ENCODE measurements at places on chromosomes 5 and 9.

GRCh38 chr9:134537951-134538641 is 103.5 kb upstream of the COL5A1 start:
- no peak overlapping the region for H3K4me3 ChIP-seq
- no peak for DNase-seq
- H3K36me3 ChIP-seq, result no peaks in the 10 kb centered on the region
- no peak overlapping the region for H3K27ac ChIP-seq

DNA sequence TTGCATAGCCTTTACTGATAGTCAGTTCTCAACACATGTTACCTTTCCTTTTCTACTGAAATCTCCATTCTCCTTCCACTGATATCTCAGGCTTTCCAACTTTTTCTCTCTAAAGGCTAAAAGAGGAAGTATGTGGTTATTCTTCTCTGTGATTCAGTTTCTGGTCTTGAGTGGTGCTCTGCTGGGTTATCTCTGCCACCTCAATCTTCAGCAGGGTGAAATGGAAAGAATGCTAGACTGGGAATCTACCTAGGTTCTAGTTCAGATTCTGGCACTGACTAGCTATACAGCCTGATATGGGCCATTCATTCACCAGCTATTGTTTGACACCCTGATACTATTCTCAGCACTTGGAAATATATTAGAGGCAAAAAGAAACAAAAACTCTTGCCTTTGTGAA is 124.9 kb upstream of the GRIA1 start:
- H3K27me3 ChIP-seq, result peaks cover 4% of the 10 kb centered on the region
- H3K4me3 ChIP-seq, result no peak overlapping the region
- no peaks in the 10 kb centered on the region for H3K4me1 ChIP-seq
- no peaks in the 10 kb centered on the region for H3K36me3 ChIP-seq
- no peak overlapping the region for H3K27ac ChIP-seq

DNA sequence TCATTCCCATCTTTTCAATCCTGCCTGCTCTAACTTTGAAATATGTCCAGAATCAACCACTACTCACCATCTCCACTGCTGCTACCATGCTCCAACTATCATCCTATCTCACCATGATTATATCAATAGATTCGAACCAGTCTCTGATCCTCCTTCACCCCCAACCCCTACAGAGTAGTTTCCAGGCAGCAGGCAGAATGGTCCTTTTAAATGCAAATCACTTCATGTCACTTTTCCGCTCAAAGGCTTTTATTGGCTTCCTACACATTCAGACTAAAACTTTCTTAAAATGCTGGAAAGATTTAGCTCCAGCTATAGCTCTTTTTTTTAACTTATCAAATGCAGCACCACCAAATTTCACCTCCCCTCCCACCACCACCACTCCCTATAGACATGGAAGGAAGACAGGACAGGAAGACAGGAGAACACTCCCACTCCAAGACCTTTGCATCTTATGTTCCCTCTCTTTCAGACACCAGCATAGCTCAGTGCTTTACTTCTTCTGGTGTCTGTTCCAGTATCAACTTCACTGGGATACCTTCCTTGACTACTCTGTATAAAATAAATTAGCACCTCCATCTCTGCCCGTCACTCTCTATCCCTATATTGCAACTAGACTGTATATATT is 9.9 kb upstream of the PPP2R2B start:
- no peaks in the 10 kb centered on the region for H3K27me3 ChIP-seq
- no peak overlapping the region for H3K27ac ChIP-seq
- DNase-seq, result no peak
- H3K4me3 ChIP-seq, result no peak overlapping the region

DNA sequence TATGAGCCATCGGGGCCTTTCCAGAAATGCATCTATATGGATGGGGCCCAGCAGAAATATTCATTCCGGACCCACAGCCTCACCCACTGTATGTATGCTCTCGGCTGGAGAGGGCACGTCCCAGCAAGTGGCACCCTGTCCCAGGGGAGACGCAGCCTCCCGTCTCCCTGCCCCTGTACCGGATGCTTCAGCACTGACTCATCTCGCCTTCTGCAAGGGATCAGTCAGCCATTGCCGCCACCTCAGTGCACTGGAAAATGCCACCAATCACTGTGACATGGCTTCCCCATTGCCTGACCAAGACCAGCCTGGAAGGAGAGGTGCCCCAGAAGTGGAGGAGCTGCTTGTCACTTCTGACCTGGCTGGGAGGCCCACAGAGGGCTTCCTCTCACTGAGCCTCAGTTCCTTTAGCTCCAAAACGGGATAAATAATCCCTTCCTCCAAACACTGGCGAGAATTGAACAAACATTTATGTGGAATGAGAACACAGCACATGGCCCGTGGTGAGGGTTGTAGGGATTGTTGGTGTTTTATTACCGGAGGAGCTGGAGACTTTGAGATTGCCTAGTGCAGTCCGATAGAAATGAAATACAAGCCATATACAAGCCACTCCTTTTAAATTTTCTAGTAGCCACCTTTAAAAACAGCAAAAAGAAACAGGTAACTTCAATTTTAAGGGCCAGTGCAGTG is 43.9 kb upstream of the ORM1 start:
- H3K4me3 ChIP-seq, result peak overlapping the region; percentile 54
- peaks cover 13% of the 10 kb centered on the region for H3K27me3 ChIP-seq
- H3K27ac ChIP-seq, result peak overlapping the region; percentile 99
- H3K4me1 ChIP-seq, result peaks cover 82% of the 10 kb centered on the region

- no peak overlapping the region for H3K4me3 ChIP-seq
- DNase-seq, result peak; percentile 2
- 0 out of 2 replicates have a peak, but pooled peaks cover 3% of the 10 kb centered on the region for H3K27me3 ChIP-seq
- no peak overlapping the region for H3K27ac ChIP-seq
- H3K36me3 ChIP-seq, result no peaks in the 10 kb centered on the region
Measured at GRCh38 chr5:125446986-125447385, 700.5 kb upstream of the ZNF608 start.

- no peak for DNase-seq
- no peaks in the 10 kb centered on the region for H3K27me3 ChIP-seq
- no peaks in the 10 kb centered on the region for H3K4me1 ChIP-seq
- peaks cover under 1% of the 10 kb centered on the region for H3K36me3 ChIP-seq
- H3K27ac ChIP-seq, result no peak overlapping the region
Measured at GRCh38 chr5:165057145-165057544, 1551.7 kb downstream of the MAT2B start.

- no peaks in the 10 kb centered on the region for H3K27me3 ChIP-seq
- peaks cover 30% of the 10 kb centered on the region for H3K36me3 ChIP-seq
- H3K27ac ChIP-seq, result no peak overlapping the region
- no peaks in the 10 kb centered on the region for H3K4me1 ChIP-seq
Measured at GRCh38 chr9:130225586-130225985, 40.0 kb upstream of the HMCN2 start.

DNA sequence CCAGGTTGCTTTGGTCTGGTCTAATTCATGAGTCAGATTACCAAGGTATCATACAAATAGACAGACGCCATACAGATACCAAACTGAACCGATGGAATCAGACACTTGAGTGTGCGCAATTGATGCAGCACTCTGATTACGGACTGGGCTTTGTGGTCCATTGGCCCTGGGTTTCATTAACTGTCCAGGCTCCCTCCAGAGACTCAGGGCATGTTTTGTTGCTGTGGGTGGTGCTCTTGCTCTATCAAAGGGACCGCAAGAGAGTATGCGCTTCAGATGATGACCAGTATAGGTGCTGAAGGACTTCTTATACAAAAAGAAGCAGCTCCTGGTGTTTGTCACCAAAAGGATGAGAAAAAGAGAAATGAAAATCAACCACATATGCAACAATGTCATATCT is 36.9 kb upstream of the ANKRD55 start:
- H3K27ac ChIP-seq, result no peak overlapping the region
- no peaks in the 10 kb centered on the region for H3K36me3 ChIP-seq
- H3K27me3 ChIP-seq, result peaks cover 4% of the 10 kb centered on the region
- peaks cover 27% of the 10 kb centered on the region for H3K4me1 ChIP-seq
- DNase-seq, result no peak
- no peak overlapping the region for H3K4me3 ChIP-seq

GRCh38 chr5:142453932-142454331 is 129.1 kb upstream of the SPRY4 start:
- no peak for DNase-seq
- H3K4me3 ChIP-seq, result no peak overlapping the region
- no peak overlapping the region for H3K27ac ChIP-seq
- no peaks in the 10 kb centered on the region for H3K27me3 ChIP-seq
- no peaks in the 10 kb centered on the region for H3K4me1 ChIP-seq
- peaks cover 32% of the 10 kb centered on the region for H3K36me3 ChIP-seq

GRCh38 chr5:133489632-133490031 is 122.7 kb downstream of the FSTL4 start:
- H3K27ac ChIP-seq, result no peak overlapping the region
- no peak overlapping the region for H3K4me3 ChIP-seq
- peaks cover 9% of the 10 kb centered on the region for H3K27me3 ChIP-seq
- DNase-seq, result no peak
- no peaks in the 10 kb centered on the region for H3K4me1 ChIP-seq

- H3K4me1 ChIP-seq, result peaks cover 3% of the 10 kb centered on the region
- no peak overlapping the region for H3K4me3 ChIP-seq
- H3K27ac ChIP-seq, result no peak overlapping the region
- no peaks in the 10 kb centered on the region for H3K27me3 ChIP-seq
- no peak for DNase-seq
- H3K36me3 ChIP-seq, result no peaks in the 10 kb centered on the region
Measured at GRCh38 chr5:137027758-137028157, 471.4 kb downstream of the SPOCK1 start.
